ENCODE measurements at places on chromosomes 13 and 19.

DNA sequence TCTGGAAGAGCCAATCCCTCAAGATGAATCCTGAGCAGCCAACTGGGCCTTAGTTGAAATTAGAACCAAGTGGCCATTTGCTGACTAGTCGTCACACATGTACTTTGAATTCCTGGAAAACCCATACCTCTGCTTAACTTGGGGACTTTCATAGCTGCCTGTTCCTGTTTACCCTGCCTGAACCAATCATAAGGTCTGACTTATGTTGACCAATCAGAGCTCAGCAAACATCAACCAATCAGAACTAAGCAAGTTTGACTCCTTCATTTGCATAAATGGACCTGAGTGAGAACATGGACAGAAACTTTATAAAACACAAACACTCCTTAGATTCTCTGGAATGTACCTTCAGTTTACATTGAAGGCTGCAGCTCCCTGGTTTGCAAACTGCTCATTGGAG is 50.8 kb downstream of the LATS2 start:
- DNase-seq = no peak

GRCh38 chr19:5182751-5183150 is 157.9 kb downstream of the PTPRS start:
- no peak for DNase-seq

DNA sequence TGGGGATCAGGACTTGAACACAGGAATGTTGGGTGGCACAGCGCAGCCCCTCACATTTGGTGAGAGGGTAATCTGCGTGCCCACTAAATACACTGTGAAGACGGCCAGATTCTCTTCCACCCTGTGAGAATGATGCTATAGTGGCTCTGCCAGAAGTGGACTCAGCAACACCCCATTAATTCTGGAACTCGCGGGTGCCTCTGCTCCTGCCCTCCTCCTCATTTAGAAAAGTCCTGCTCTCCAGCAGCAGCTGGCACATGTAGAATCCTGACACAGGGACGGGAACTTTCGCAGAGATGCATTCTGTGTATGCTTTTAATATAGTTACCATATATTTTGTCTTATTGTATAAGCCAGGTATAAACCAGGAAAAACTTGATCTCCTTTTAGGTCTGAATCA is 57.3 kb downstream of the EFNB2 start:
- DNase-seq = no peak

- DNase-seq = peak; percentile 30
Measured at GRCh38 chr13:73754727-73755292, 379.4 kb downstream of the KLF12 start.

DNA sequence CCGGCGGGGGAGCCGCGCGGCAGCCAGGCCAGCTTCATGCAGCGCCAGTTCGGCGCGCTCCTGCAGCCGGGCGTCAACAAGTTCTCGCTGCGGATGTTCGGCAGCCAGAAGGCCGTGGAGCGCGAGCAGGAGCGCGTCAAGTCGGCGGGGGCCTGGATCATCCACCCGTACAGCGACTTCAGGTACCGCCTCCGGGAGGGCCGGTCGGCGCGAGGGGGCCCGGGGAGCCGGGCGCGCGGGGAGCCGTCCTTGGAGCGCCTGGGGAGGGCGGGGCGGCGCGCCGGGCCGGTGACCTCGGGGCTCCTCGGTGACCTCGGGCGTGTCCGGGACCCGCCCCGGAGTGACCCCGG is 690 bp downstream of the HCN2 start:
- DNase-seq = peak; percentile 39

GRCh38 chr19:49689133-49690078 is at the start of gene ADM5:
Gene ADM5 (plus strand): TSS chr19:49689594. CDS start chr19:49689838, 244 bp downstream.
- DNase-seq = peak; percentile 61

DNA sequence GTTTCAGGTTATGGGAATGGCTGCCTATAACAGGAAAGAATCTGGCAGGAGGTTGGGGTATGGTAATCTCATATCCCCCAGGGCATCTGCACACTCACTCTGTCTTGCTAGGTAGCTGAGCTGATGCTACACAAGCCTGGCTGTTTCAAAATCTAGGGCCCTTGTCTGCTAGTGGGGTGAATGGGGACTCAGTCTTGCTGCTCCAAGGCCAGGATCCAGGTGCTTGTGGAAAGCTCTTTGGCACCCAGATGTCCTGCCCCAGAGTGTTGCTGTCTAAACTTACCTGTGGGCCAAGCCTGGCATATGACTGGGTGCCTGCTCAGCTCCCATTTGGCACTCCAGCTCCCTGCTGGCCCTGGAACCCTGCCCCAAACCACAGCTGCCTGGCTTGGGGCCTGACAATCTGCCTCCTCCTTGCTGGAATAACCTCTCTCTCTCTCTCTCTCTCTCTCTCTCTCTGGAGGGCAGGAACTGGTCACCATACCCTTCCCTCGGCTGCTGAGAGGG is 158.1 kb upstream of the TSC22D1 start:
- no peak for DNase-seq

Measured in nephron progenitor cell (in vitro differentiated cells).